ENCODE measurements at places on chromosomes 13 and 19. TPM values are rescaled to one million over a fixed set of nuclear protein-coding genes. Genes with fewer than 3 reads are reported as not detected.

DNA sequence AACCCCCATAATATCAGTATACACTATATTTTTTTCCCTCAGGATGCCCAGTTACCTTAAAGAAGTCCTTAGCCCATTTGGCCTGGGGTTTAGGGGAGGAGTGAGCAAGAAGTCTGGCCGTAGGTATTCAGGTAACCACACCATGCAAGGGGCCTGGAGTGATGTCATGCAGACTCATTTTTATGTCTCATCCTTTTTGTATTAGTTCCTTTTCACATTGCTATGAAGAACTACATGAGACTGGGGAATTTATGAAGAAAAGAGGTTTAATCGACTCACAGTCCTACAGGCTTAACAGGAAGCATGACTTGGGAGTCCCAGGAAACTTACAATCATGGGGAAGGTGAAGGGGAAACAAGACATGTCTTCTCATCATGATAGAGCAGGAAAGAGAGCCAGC is 12.2 kb downstream of the TPP2 start:
- DNase-seq = no peak

The ZNF607 gene
- 1.8 TPM for total RNA-seq

The PDE4C gene
- total RNA-seq = not detected

GRCh38 chr13:60227158-60227557 is 63.4 kb upstream of the DIAPH3 start:
- no peak for DNase-seq

The DNAAF3 gene
- not detected for total RNA-seq

DNA sequence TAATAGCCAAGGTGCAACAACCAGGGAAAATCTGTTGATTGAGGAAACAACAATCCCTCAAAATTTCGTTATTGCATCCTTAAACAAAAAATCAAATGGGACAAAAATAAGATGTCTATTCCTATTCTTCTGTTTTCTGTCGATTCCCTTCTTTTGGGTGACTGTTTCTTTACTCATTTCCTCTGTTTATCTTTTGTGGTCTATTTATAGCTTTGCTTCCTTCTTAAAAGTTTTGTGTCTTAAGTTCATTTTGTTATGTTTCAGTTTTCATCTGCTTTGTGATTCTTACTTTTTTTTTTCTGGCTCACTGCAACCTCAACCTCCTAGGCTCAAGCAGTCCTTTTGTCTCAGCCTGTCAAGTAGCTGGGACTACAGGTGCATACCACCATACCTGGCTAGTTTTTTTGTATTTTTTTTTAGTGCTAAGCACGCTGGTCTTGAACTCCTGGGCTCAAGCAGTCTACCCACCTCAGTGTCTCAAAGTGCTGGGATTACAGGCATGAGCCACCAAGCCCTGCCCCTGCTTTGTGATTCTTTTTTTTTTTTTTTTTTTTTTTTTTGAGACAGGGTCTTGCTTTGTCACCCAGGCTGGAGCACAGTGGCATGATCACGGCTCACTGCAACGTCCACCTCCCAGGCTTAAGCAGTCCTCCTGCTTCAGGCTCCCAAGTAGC is 10.4 kb downstream of the ZNF146 start:
- DNase-seq = no peak

DNA sequence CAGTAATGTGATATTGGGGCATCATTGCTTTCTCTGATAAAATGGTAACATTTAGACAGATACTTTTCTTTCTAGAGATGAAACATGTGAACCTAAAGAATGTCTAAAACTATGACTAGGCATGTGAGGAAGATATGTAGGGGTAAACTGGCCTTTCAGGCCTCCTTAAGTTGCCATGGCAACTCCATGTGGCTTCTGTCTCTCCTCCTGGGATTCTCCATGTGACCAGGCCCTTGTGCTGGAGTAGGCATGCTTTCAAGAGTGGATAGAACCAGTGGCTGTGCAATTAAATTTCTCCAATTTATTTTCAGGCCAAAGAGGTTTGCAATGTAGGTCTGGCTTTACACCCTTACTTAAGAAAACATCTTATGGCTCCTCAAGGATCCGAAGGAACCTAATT is 130.8 kb downstream of the OLFM4 start:
- DNase-seq = no peak

GRCh38 chr19:39498798-39499642 is at the start of gene DLL3:
Gene DLL3, plus strand, starts transcription at chr19:39498947. Its CDS starts 28 bp downstream, at chr19:39498975.
- no peak for DNase-seq

All from ascending aorta (tissue), 2 donors.